Activated CD8-positive, alpha-beta T cell treated with anti-CD3 and anti-CD28 coated beads, Interleukin-2, amount 10 ng/mL, durations not matched to agents 7 days and 5 days (primary cell): ENCODE measurements at places on chromosomes 3 and 15.

- no peak for DNase-seq
Observed at GRCh38 chr3:195312714-195313113, 41.8 kb upstream of the XXYLT1 start.

GRCh38 chr3:73351423-73352071, 273.2 kb downstream of the PDZRN3 start:
- no peak for DNase-seq

- DNase-seq, result no peak
Observed at GRCh38 chr15:100385300-100386050, 43.7 kb upstream of the ADAMTS17 start.

DNA sequence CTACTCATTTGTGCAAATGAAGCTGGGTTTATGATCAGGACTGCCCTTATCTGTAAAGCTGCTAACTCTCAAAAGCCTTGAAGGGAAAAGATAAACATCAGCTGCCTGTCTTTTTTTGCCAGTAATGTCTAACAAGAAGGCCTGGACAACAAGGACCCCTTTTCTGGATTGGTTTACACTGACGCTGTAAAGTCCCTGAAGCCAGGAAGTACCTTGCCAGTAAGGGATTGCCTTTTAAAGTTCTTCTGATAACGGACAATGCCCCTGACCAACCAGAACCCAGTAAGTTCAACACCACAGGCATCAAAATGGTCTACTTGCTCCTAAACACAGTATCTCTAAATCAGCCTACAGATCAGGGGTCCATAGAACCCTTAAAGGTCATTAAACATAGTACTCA, 178.0 kb downstream of the PCCB start:
- DNase-seq, result no peak
